Stimulated activated naive CD4-positive, alpha-beta T cell treated with Interleukin-2 at 50 U/mL for 16 hours (primary cell): ENCODE measurements at places on chromosomes 11 and 22.

- peak; percentile 34 for DNase-seq
Observed at GRCh38 chr11:83070731-83071566, 748 bp downstream of the RAB30 start.

GRCh38 chr11:14112721-14113120, 150.2 kb downstream of the SPON1 start:
- no peak for DNase-seq

DNA sequence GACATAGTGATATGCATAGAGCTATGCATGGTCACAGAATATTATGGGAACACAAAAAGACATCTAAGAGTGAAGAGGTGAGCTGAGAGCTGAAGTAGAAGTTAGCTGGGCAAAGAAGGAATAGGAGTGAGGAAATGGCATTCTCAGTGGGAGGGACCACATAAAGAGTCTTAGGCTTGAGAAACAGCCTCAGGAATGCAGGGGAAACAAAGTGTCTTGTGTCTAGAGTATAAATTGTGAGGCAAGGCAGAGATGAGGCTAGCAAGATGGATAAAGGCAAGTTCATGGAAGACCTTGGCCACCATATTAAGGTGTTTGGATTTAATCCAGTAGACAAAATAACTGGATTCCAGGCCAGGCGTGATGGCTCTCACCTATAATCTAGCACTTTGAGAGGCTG, 40.6 kb upstream of the CRTAM start:
- DNase-seq, result no peak

DNA sequence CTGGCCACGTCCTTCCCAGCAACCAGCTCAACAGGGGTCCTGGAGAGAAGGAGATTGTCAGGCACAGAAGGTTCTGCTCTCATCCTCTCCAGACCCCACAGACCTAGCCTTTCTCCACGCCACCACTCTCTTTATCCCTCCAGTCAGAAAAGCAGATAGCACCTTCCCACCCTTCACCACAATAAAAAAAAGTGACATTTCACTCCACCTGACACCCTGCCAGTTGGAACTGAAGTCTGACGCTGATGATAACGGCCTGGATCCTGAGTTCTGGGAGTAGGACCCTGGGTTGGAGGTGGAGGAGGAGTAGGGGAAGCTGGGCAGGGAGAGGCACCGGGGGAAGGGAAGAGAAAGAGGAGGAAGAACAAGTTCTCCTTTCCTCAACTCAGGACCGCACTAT, 127.5 kb upstream of the ANO1 start:
- no peak for DNase-seq

DNA sequence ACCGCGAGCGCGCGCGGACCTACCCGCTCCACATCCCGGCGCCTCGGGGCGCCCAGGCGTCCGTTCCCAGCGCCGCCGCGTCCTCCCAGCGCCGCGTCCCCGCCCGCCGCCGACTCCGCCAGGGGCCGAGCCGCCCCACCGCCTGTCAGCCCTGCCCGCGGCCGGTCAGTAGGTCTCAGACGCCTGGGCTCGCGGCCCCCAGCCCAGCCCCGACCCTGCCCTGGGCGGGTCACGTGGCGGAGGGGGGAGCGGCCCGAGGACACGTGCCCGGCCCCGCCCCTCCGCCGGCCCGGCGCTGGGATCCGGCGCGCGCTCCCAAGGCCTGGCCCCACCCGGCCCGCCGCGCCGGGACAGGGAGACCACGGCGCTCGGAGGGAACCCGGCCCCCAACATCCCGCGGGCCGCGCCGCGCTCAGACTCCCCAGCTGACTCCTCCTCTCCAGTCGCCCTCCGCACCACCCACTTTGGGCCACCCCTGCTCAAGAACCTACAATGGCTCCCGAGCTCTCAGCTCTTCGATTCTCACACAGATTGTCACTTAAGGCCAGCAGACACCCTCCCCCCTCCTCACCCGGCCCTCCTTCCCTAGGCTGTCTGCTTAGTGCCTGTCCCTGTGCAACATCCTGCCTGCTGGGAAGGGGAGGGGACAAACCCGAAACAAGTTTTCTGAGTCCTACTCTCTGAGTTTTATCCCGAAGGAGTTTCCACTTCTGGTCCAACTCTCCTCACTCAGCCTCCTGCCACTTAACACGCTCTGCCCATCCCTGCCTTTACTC, at the start of gene RAB3IL1:
Gene RAB3IL1 (minus strand): TSS at position 233 of the 776 bp plus-strand sequence. CDS start 199 bp downstream, at position 34.
- no peak for DNase-seq

DNA sequence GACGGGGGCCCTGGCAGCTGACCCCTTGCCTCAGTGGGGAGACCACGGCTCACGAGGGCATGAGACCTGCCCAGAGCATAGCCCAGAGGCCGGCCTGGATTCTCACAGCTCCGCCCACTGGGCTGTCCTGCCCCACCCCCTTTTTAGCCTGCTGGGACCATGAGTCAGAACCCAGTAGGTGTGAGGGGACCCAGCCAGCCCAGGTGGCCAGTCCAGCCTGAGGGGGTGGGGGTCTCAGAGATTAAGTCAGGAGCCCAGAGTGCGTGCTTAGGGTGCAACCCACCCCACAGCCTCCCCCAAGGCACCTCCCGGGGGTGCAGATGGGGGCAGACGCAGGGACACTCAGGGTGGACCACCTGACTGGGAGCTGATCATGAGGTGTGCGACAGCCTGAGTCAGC, 40.1 kb upstream of the PPARA start:
- DNase-seq, result no peak

- no peak for DNase-seq
Observed at GRCh38 chr11:93700830-93701229, 39.3 kb downstream of the CEP295 start.

GRCh38 chr22:46775850-46776826, 13.7 kb downstream of the TBC1D22A start:
- no peak for DNase-seq

GRCh38 chr11:17642980-17643379, 76.4 kb upstream of the MYOD1 start:
- no peak for DNase-seq

- DNase-seq, result no peak
Observed at GRCh38 chr11:109939166-109939810, 153.9 kb upstream of the ZC3H12C start.

DNA sequence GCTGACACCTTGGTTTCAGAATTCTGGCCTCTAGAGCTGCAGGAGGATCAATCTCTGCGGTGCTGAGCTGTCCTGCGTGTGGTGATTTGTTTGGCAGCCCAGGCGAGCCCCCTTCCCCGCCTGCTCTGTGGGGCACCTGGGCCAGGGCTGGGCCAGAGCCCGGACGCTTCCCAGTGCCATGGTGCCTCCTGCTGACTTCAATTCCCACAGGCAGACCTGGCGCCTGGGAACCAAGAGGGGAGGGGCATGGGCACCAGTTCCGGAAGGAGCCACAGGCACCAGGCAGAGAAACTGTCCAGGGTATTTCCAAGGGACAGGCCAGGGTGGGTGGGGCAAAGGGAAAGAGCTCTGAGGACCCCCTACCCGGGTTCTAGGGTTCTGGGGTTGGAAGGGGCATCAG, 197.8 kb downstream of the CTTN start:
- no peak for DNase-seq

- no peak for DNase-seq
Observed at GRCh38 chr11:9789910-9790309, 126.0 kb downstream of the SWAP70 start.

DNA sequence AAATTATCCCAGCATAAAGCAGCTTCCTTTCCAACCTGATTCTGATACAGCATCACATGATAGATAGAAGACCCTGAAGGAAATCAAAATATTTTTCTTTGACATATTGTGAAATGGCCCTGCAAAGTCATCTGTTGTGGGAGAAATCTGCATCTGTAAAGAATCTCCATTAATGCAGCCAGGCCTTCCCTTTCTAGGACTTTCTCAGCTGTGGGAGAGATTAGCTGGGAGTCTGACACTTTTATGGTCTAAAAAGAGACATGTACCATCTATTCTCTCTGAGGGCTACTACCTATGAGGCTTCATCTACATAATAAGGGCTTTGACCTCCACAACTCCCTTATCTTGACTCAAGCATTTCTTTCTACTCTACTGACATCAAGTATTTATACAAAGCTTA, 238.1 kb downstream of the SWAP70 start:
- DNase-seq, result no peak

- no peak for DNase-seq
Observed at GRCh38 chr22:23214398-23214797, 34.1 kb downstream of the BCR start.

GRCh38 chr11:10076458-10077141, 217.4 kb downstream of the SBF2 start:
- no peak for DNase-seq

DNA sequence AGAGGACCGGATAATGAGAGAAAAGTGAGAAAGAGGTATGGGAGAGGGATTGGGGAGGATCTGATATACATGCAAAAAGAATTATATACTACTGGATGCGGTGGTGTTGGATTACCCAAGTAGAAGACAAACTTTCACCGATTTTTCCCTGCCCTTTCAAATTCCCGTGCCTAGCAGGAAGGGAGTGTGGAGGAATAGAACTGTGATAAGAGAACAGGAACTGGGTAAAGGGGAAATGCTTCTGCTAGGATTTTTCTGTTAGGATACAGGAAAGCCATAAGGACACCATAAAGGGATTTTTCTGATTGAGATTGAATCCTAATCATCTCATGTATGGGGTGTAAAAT, 480 bp upstream of the MTMR2 start:
- DNase-seq, result no peak

- no peak for DNase-seq
Observed at GRCh38 chr22:19065929-19066328, 56.3 kb downstream of the DGCR2 start.

DNA sequence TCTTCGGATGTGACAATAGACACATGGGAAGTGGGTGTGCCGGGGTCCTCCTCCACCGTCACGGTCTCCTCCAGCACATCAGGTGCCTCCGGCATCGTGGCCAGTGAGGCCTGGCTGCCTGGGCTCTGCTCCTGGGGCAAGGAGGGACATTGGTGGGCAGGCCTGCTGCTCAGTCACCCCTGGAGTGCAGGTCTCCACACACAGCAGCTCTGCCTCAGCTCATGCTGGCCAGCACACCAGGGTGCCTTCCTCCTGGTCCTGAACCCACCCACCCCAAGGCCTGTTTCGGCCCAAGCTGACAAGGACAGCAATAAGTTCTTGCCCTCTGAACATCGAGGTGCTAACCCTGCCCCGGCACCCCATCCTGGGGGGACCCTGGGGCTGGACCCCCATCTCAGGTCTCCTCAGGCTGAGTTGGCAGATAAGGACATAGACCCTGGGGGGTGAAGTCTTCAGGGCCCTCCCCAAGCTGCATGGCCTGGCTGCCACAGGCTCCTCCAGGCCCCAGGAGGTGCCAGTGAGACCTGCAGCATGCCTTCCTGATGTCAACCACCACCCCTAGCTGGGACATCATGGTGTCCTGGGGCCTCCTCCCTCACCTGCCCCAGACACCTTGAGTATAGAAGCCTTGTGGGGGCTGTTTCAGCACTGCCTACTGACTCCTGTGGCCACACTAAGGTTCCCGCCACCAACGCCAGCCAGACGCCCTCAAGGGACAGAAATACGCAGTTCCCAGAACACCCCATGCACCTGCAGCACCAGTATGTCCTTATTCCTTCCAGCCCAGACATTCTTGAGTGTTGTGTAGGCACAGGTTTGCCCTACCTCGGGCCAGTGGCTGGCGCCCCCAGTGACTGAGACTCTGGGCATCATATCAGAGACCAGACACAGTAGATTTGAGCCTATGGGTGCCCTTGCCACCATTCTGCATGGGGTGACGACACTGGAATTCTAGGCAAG, 34.4 kb downstream of the ARVCF start:
- DNase-seq, result no peak

- DNase-seq, result no peak
Observed at GRCh38 chr11:74459584-74459983, 7.8 kb downstream of the KCNE3 start.
